ENCODE measurements at places on chromosomes 2 and 18.

DNA sequence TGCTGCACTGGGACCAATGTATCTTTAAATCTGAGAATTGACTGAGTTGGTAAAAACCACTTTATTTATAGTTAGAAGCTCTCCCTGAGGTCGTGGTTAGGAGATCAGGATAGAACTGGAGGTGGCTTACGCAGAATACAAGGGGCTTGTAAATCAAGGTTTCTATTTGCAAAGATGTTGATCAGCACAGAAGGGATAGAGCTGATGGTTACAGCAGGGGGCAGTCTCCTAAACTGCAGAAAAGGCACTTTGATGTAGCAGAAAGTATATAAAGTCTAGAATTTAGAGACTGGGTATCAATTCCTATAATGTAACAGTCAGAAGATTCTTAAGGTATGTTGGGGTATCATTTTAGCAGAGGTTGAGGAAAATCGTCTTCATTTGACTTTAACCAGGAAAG is 25.2 kb upstream of the ACVR1 start:
- peak; percentile 7 for DNase-seq

GRCh38 chr2:232483923-232484627 is 3.6 kb downstream of the ECEL1 start:
- DNase-seq, result no peak

- DNase-seq, result no peak
These were observed 212.7 kb downstream of the ALPK2 start for GRCh38 chr18:58416014-58416703.

DNA sequence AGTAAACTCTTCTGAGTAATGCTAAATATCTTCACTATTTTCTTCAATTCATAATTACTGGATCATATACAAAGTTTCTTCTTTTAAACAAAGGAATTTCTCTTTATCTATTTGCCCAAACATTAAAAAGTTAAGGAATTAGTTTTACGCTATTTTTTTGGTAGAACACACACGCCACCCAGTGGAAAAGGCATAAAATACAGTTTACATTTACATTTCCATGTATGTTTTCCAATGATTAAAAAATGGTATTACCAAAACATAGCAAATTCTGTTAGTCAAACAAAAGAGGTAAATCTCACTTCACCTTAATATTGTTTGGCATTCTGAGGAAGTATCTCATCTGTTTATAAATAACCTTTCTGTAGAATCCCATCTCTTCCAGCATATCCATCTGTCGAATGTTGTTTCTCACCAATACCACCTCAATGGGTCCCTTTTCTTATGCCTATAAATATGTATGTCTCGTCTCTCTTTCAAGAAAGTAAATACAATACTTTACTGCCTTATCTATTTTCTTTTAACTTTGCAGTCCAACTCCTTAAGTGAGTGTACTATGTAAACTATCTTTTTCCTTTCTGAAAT is 7.2 kb downstream of the BOLL start:
- DNase-seq, result peak; percentile 37

GRCh38 chr2:102582845-102583244 is 36.5 kb upstream of the SLC9A2 start:
- DNase-seq, result no peak

GRCh38 chr18:1663879-1664705 is 759.4 kb downstream of the ADCYAP1 start:
- DNase-seq, result peak; percentile 38

DNA sequence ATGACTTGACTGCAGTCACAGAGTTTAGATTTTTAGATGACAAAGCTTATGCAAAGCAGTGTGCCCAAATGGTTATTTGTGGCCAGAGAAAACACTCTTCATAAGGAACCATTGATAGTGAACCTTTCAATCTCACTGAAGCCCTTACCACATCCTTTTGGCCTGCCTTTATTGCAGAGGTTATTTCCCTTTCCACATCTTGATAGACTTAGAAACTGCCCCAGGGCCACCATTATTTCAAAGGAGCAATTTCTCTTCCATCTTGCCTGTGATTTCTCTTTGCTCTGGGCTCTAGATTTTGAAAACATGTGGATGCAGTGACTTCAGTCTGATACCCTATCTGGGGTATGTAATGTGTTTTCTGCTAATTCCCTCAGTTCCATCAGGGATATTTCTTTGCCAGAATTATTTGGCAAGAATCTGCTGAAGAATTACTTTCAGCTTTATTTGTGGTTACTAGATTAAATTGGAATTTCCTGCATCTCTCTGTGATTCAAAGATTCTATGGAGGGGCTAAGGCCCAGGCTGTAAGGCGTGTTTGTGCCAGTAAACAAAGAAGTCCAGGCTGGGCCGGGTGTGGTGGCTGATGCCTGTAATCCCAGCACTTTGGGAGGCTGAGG is 51.0 kb downstream of the MOGAT1 start:
- DNase-seq, result no peak

GRCh38 chr18:8990276-8991031 is 112.0 kb upstream of the NDUFV2 start:
- DNase-seq, result no peak

- DNase-seq, result no peak
These were observed 4.4 kb downstream of the GCKR start for GRCh38 chr2:27501042-27501441.

DNA sequence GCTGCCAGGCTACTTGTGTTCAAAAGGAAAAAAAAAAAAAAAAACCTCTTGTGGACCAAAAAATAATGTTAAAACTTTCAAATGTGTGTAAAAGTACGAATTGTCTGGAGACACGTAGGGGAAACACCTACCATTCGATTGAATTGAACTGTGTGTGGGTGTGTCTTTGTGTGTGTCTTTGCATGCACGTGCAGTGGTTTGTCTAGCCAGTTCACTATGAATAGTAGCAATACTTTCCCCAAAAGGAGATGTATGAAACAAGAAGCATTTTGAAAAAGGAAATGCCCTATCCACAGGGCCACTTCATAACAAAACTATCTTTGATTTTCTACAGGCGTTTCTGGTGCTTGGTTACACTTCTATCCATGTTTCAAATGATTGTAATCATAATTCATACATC is 186.8 kb downstream of the RPRM start:
- no peak for DNase-seq

- no peak for DNase-seq
These were observed 59.8 kb downstream of the SLC4A3 start for GRCh38 chr2:219687272-219687671.

DNA sequence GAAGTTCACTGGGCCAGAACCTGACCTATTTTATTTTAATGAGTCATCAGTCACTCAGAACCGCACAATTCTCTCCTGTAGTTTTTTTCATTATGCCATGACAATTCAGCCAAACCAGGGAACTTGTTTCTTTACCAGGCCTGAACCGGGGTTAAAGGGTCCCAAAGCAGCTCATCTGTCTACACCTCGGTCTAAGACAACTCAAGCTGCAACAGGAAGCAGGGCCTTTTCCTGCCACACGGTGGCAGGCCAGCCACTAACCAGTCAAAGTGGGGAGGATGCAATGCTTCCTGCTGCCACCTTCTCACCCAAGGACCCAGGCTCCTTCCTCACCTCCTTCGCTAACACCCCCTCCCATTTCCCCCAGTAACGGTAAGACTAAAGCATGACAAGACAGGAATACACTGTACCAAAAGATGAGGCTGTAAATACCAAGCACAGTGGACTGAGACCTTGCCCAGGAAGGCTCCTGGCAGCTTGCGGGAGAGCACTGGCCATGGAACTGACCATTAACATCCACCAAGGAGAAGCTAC is 56.7 kb upstream of the ACKR3 start:
- DNase-seq, result peak; percentile 33

DNA sequence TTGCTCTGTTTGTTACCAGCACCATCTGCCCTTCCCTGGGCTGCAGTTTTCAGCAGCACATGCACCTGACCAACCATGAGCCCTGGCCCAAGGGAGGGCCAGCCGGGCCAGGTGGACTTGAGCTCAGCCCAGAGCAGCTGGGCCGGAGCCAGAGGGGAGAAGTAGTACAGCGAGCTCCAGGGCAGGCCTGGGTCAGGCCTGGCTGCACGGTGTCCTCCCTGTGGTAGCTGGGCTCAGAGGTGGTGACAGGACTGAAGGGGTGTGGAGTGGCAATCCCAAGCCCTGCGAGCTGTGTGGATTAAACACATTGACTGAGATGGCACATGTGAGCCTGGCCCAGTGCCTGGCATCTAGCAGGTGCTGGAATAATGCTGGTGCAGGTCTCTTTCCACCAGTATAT is 222.2 kb downstream of the GLI2 start:
- DNase-seq, result no peak

DNA sequence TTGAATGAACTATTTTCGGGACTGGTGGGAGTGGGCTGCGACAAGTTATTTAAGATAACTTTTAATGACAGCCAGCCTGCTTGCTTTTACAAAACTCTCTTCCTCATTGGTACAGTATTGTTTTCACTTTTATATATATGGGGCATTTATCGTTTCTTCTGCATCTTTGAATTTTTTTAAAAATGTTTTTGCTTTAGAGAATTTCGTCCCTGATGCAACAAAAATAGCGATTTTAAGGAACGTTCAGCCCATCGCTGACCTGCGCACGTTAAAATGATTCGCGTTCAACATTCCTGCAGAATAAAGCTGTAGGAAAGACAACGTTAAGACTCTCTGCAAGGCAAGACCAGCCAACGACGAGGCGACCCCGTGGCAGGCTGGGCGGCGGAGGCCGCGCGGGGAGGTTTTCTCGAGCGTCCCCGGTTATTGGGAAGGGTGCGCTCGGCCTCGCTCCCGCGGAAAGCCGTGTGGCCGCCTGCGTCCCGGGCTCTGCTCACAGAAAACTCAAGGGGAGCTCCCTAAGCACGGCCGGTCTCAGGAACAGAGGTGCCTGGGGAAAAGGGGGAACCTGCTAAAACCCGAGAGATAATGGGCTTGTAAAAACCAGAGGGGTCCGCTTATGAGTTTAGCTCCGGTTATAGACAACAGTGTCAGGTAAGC is 3.0 kb downstream of the PAX8 start:
- no peak for DNase-seq

- DNase-seq, result no peak
These were observed 106.3 kb upstream of the B3GNT2 start for GRCh38 chr2:62089658-62090057.

GRCh38 chr18:43077510-43078308 is 37.8 kb downstream of the RIT2 start:
- no peak for DNase-seq

GRCh38 chr2:100997509-100998234 is 4.4 kb upstream of the RPL31 start:
- no peak for DNase-seq

DNA sequence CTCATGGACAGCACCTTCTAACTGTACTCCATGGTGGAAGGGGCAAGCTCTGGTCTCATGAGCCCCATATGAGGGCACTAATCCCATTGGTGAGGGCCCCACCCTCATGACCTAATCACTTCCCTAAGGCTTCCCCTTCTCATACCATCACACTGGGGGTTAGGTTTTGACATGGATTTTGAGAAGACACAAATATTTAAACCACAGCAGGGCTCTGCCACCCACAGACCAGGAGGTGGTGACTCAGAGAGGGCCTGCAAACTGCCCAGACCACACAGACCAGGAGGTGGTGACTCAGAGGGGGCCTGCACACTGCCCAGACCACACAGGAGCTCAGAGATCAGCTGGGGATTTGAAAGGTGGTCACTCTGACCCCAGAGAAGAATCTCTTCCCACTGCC is 222.0 kb downstream of the KLHL29 start:
- DNase-seq, result no peak

GRCh38 chr2:101947374-101947773 is 44.4 kb upstream of the IL1R2 start:
- no peak for DNase-seq

GRCh38 chr2:212254339-212254738 is 284.3 kb downstream of the ERBB4 start:
- no peak for DNase-seq

DNA sequence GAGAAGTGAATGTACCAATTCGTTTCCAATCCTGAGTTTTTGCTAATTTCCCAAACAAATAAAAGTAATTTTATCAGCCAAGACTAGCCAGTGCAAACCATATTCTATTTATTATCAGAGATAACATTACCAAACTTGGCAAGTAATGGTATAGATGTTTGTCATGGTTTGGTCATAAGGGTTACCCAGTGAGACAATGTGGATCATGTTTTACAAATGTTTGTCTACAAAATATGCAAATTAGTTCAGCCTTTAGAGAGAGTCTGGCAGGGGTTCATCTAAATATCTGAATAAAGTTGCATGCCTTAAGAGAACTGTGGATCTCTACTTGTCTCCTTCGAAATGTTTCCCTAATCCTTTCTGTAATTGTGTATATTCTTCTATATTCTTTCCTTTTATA is 152.2 kb downstream of the KCNH7 start:
- DNase-seq, result no peak

DNA sequence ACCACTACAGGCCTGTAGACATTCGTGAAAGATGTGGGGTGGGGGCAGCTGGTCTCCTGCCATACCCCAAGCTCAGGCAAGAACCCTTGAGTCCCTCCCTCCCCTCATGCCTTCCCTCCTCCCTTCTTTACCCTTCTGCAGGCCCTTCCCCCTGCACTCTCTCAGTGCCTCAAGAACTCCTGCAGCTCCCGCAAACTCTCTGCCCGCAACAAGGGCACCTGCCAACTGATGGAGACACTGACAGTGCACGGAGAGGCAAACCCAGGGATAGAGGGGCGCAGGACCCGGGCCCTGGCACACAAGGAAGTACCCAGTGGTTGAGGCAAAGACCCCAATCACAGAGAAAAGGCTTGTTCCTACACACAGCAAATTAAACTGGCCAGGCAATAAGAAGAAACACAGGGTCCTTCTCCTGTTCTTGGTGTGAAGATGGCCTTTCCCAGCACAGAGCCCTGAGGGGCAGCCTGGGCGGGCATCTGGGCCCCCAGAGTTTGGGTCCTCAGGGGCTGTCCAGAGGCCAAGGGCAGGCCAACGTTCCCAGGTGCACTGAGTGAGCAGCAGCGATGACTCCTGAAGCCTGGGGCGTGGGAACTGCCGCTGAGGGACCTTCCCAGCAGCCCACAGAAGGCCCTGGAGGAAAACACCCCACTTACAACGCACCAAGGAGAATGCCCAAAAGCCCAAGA is 1.6 kb downstream of the TEKT4 start:
- DNase-seq, result no peak

All from erythroblast (primary cell).